ENCODE measurements at places on chromosomes 6 and 20.

DNA sequence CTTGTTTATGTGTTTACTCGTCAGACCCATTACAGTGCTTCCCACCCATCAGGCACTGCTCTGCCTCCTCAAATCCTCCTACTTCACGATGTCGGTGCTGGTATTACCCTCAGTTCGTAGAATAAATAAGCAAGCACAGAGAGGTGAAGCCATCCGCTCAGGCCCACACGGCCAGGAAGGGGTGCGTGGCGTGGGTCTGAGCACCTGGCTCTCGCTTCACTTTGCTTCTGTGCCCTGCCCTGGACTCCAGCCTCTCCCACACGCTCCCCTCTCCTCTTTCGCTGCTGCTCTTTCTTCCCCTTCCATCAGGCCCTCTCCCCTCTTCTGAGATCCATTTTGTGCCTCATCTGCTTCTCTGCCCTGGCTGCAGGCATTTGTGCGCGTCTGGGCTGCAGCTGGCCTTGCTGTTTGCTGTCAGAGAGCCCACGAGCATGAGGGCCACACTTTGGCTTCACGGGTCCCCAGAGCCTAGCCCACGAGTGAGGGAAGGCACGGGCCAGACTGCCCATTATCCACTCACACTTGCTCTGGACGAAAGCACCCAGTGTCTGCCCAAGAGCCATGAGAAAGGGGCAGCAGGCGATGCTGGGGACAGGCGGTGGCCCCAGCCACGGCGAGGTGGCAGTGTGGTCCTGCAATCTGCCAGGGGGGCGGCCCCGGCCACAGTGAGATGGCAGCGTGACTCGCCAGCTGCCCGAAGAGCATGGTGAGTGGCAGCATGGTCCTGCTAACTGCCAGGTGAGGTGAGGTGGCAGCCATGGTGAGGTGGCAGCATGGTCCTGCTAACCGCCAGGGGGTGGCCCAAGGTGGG, 96.2 kb upstream of the MPC1 start:
- DNase-seq = no peak

DNA sequence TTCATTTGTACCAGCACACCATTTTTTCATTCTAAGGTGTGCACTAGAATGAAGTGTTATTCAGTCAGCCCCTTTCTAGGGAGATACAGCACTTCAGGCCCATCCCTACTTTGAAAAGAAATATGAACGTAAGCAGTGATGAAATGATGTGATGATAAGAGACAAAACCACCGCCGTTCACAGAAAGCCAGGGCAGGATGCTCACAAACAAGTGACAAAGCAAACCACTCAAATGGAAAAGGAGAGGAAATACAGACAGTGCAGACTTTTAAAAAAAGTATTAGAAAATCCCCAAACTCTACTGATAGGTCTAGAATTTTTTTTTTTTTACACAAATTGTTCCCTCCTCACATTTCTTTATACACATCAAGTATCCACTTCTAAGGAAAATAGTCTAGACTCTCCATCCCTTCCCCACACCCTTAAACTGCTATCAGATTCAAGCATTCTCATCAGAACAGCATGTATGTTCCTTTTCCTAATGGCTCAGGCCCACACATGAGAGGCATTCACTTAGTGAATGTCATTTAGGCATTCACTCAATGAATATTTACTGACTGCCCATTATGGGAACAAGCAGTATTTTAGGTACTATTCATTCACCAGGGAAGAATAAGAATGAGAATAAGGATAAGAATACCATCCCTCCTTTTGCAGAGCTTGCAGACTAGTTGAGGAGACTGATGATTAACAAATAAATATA, 243.5 kb downstream of the GMPR start:
- peak; percentile 91 for DNase-seq

DNA sequence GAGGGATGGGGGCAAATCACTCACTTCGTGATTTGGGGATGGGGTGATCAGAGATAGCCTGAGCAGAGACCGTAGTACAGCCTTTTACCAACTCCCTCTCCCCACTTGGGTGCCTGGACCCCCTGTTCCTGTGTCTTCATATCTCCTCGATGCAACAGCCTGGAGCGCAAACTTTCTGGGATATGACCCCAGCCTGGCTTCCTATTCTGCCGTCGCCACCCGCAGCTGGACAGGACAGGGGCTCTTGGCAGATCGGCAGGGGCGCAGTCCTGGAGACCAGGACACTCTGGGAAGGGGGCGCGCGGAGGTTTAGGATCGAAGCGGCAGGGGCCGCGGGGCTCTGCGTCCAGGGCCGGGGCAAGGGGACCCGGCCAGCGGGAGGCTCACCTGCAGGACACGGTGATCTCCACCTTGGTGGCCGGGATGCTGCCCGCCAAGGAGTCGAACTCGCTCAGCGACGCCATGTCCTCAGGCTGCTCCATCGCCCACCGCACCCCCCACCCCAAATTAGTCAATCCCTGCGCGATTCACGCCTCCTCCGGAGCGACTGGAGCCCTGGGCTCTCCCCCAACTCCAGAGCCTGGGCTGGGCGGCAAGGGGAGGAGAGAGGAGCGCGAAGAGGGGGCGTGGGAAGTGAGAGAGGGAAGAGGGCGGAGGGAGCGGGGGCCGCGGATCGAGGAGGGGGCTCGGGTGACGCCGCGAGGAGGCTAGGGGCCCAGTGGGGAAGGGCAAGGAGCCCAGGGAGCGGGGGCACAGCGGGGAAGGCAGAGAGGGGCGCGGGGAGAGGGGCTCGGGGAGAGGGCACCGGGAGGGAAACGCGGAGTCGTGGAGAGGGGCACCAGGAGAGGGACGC, at the start of gene CPNE5:
Gene CPNE5 (minus strand): TSS at position 549 of the 853 bp plus-strand sequence. CDS start 67 bp downstream, at position 482.
- no peak for DNase-seq

DNA sequence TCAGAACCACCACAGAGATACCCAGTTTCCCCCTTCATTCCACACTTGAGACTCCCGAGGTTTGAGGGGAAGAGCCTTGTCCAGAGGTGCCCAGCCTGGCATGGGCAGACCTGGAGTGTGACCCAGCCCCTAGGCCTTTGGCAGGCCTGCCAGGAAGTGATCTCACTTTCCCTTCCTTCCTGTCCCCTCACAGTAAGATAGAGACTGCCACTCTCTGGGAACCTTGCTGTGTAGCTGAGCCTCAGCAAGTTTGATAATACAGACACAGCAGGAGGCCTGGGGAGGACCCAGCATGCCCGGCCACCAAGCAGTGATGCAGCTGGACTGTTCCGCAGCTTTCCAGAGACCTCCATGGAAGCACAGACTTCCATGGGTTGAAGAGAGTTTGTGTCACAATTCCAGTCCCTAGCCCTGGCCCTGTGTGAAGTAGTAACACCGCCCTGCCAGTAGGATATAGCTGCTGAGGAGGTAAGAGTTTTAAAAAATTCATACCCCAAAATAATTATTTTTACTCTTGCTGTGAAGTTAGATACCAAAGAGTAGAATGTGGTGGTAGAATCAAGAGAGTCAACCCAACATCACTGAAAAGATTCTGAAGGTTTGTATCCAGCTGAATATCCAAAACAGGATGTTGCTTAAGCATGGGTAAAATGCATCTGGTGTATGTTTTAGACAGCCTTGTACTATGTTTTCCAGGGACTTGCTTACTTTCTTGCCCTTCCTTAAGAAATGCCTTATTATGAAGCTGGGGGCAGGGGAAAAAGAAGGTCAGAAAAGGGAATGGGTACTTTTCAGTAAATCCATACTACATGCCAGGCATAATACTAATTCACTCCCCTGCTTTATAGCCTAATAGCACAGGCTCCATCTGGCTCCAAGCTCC, 16.3 kb downstream of the PKIG start:
- DNase-seq = no peak

GRCh38 chr6:118755941-118756646, 104.7 kb upstream of the CEP85L start:
- no peak for DNase-seq

GRCh38 chr6:99331531-99331930, 17.9 kb downstream of the FAXC start:
- no peak for DNase-seq

- peak; percentile 76 for DNase-seq
Observed at GRCh38 chr6:28161410-28162079, 19.9 kb downstream of the ZKSCAN8 start.

Data from naive thymus-derived CD8-positive, alpha-beta T cell (primary cell).